ENCODE measurements at places on chromosomes 11 and 22. TPM values are rescaled to one million over a fixed set of nuclear protein-coding genes. Genes with fewer than 3 reads are reported as not detected.
A peak's percentile ranks its signal among the peaks of the same experiment; 100 is the strongest.

GRCh38 chr22:43432883-43433415, 21.1 kb downstream of the MPPED1 start:
- no peak for DNase-seq

The GNAZ gene
- 8.8 TPM for total RNA-seq

- no peak for DNase-seq
Observed at GRCh38 chr11:44263738-44264437, 46.1 kb downstream of the ALX4 start.

DNA sequence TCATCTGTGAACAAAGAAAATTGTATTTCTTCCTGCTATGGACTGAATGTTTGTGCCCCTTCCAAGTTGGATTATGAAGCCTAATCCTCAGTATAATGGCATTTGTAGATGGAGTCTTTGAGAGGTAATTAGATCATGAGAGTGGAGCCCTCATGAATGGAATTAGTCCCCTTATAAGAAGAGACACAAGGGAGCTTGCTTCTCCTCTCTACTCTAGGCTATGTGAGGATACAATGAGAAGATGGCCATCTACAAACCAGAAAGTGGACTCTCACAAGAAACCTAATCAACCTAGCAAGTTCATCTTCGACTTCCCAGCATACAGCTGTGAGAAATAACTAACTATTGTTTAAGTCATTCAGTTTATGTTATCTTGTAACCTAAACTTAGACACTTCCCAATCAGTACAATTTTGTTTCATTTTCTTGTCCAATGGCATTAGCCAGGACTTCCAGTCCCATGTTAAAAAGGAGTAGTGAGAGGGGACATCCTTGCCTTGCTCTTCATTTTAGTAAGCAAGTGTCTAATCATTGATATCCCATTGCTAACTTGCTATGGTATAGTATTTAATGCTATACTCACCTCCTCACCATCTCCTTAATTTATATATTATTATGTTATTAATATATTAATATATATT, 45.7 kb downstream of the PDGFD start:
- DNase-seq, result no peak

The SCGB1D2 gene
- total RNA-seq, result not detected

GRCh38 chr11:34052608-34053160, 1.2 kb downstream of the CAPRIN1 start:
- no peak for DNase-seq

The CHST1 gene
- total RNA-seq, result 0.14 TPM

DNA sequence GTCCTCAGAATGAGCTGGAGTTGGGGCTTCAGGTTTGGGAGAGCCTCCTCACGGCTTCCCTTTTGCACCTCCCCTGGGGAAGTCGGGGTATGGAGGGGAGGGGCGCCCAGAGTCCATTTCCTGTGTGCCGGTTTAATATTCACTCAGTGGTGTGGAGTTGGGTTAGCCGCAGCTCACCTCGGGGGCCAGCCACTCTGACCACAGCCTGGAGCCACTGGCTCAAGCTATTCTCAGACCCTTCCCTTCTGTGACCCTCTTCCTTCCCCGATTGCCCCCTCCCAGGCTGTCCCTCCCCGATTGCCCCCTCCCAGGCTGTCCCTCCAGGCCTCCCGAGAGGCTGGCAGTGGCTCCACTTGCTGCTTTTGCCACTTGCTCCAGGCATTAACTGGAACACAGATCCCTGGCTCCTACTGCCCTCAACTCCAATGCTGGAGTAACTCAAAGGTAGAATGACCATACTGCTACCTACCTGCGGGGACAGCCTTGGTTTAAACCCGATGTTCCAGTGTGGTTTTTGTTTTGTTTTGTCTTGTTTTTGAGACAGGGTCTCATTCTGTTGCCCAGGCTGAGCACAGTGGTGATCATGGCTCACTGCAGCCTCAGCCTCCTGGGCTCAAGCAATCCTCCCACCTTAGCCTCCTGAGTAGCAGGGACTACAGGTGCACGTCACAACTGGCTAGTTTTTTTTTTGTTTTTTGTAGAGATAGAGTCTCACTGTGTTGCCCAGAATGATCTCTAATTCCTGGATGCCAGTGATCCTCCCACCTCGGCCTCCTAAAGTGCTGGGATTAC, 29.3 kb downstream of the RPUSD4 start:
- DNase-seq, result no peak

- peak; percentile 57 for DNase-seq
Observed at GRCh38 chr22:31148953-31149627, 8.8 kb upstream of the PLA2G3 start.

DNA sequence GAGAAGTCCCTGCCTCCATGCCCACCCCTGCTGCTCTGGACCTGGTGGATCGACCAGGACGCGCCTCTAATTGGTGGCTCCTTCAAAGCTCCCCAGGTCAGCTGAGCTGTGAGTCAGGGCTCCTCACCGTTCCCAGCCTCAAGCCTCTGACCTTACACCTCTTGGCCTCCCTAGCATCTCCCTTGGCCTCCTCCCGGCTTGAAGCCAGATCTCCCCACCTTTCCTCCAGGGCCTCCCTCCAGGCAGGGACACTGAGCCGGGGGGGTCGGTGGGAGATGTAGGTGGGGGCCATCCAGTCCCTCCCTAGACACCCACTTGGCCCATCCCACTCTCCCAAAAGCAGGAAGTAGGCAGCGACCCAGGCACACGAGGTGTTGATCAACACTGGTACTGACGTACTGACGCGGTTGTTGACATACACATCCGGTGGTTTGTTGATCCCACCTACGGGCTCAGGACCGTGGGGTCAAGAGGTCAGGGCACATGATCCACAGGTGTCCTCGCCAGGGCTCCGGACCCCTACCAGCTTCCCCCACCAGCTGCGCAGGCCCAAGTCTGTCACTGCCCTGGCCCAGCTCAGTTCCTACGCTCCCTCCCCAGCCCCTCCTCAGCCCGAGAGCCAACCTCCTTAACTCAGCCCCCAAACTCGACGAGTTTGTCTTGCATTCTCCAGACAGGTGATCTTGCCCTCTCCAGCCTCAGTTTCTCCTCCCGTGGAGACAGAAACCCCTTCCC, 802 bp downstream of the ATG2A start:
- DNase-seq, result peak; percentile 42

- no peak for DNase-seq
Observed at GRCh38 chr11:80024119-80024518, 583.3 kb upstream of the TENM4 start.

- DNase-seq, result no peak
Observed at GRCh38 chr11:64804346-64805210, 1.6 kb upstream of the MAP4K2 start.

The TYR gene
- total RNA-seq, result not detected

DNA sequence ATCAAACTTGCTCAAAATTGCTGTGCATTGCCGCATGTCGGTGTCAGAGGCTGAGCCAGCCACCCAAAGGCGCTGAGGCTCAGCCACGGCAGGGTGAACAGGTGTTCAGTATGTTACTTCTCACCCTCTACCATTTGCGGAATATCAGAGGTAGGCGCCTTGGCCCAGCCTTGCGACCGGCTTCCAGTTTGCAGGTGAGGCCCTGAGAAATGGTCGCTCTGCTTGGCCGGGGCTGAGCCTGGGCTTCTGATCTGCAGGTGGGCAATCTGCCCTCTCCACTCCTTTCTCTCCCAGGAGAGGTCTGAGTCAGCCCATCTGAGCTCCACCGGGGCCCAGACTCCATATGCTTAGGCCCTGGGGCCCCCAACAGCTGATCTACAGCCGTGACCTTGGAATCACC, 71.0 kb downstream of the RPS6KA4 start:
- DNase-seq, result no peak

DNA sequence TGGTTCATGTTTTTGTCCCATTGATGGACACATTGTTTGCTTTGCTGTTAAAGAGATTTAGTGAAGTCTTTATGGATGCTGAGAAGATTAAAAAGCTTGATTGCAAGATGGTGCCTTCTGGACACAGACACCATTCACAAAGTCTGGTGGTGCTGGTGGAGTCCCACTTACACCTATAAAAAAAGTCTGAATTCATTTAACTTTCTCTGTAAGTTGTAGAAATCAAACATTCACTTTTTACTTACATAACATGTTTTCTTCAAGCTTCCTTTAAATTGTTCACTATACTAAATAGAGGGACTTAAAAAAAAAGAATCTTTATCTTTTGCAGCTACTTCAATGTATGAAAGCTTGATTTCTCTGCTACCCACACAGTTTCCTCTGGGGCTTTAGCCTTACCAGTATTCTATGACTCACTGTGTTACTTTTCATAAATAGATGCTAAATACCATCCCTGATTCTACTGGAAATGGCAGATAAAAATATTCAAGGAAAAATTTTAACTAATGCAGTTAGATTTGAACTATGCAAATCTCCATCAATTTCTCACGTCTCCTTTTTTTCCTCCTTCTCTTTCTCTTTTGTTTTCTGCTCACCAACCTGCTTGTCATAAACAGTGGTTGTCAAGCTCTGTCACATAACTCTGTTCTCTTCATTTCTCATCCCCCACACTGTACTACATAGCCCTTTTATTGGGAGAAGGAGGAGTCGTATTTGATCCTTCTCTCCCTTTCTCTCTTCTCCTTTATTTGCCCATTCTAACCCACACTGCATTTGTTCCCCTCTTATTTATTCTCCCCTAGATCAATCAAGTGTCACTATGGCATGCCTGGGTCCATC, 89.7 kb downstream of the FAM76B start:
- DNase-seq, result no peak

The TMPRSS6 gene
- total RNA-seq, result not detected

GRCh38 chr11:119262668-119263351, 54.1 kb downstream of the MCAM start:
- DNase-seq, result peak; percentile 50

The ALDH3B1 gene
- total RNA-seq, result 54.0 TPM

- DNase-seq, result peak; percentile 56
Observed at GRCh38 chr11:111520560-111520959, 6.0 kb downstream of the HOATZ start.

DNA sequence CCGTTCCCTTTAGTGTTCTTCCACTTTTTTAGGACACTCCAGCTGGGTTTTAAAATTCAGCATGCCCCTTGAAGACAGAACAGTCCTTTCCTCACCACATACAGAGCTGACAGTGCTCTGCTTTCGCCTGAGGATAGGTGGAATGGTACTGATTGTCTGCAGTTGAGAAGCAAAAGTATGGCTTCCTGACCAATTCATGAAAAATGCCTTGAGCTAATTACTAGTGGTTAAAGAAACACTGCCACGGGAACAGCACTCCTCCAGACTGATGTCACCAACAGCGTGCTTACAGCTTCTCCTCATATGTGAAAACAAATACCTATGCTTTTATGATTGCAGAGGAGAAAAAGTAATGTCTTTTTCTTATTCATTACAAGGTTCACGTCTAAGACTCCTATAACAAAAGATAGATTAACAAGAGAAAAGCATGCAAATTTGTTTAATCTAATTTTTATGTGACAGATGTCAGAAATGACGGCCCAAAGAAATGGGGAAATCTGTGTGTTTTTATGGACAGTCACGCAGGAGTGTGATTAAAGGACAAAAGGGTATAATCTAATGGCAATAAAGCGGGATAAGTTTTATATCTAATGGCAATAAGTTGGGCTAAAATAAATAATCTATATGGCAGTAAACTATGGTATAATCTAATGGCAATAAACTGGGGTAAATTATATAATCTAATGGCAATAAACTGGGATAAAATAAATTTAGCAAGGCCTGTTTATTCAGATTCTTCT, 123.4 kb upstream of the ARHGAP42 start:
- peak; percentile 26 for DNase-seq

DNA sequence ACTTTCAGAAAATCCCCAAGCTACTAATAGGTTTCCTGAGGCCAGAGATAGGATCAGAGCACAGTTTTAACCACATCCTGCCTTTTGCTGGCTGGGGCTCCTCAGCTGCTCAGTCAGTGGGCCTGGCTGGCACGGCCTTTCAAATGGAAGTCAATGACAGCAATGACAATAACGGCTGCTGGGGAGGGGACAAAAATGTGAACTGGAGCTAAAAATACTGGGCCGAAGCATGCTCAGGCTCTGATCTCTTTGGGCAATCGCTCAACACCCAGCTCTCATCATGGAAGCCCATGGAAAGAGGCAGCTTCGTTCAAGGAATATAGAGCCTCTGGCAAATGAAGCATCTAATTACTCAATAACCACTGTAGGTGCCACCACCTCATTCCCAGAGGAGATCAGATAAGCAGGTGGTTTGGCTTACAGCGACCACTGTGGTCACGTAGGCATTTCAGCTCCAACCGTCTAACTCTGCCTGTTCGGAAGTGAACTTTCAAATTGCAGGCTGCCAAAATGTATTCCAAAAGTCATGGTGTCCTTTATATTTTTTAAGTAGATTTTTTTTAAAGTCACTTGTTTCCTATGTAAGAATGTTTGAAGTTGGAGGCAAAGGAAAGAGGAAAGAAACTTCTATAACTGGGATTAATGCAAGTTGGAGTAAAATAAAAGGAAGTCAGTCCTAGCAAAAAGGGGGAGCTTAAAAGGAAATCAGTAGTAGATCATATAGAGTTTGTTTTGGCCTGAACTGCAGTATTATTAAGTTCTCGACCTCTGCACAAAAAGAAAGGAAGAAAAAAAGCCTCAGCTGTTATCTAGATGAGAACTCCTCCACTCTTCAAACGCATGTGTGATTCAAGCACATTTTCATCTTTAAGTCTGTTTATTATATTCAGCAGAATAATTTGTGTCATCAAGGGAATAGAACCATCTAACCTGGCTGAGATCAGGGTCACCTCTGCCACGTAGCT, 14.1 kb downstream of the WT1 start:
- peak; percentile 89 for DNase-seq

The SYNGR1 gene
- total RNA-seq, result 2.9 TPM

DNA sequence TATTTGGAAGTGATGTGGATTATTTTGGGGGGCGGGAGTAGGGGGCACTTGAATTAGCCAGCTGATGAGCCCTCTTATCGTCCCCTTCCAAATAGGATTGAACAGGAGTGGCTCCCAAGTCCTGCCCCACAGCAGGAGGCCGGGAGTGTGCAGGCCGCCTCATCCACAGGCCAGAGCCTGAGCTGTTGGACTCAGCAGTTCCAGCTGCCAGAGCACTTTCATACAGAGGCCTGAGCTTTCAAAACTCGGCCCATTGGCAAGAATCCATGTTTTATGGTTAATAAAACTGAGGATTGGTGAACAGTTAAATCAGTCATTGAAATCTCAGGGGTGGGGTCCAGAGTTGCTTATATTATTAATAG, 9.6 kb downstream of the FAM118A start:
- DNase-seq, result peak; percentile 16

- no peak for DNase-seq
Observed at GRCh38 chr11:118200497-118200896, 24.1 kb upstream of the SCN2B start.

GRCh38 chr11:128246810-128247594, 340.4 kb downstream of the ETS1 start:
- no peak for DNase-seq

DNA sequence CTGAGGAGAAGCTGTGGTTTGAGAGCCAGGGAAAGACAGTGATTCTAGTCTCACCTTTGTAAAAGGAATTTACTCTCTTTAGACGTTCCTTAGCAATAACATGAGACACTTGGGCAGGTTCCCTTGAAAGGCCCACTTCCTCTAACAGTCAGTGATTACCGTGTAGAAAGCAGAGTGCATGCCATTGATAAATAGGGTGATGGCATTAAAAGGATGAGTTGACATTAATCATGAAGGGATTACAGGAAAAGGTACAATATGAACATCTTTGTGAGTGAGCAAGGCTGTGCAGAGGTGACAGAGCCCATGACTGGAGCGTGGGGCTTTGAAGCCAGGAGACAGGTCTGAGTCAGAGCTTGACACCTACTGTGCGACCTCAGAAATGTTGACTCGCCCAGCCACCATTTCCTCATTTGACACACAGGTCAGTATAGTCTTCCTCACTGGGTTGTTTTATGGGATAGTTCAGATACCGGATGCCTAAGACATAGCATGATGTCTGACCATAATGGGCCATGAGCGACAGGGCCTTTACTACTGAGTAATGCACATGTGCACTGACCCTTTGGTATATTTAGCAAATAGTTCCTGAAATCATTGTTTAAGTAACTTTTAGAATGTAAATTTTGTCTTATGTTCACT, 341.7 kb upstream of the MTNR1B start:
- DNase-seq, result peak; percentile 46

The OVCH2 gene
- not detected for total RNA-seq
